Activated CD8-positive, alpha-beta memory T cell treated with anti-CD3 and anti-CD28 coated beads for 1 hour (primary cell): ENCODE measurements at places on chromosomes 7 and 10.

- DNase-seq, result no peak
Observed at GRCh38 chr10:128867210-128867609, 599.8 kb upstream of the MGMT start.

- peak; percentile 33 for DNase-seq
Observed at GRCh38 chr7:154953006-154953684, 49.8 kb downstream of the PAXIP1 start.

GRCh38 chr10:24884793-24885192 lies 67.6 kb downstream of the PRTFDC1 start:
- no peak for DNase-seq

- DNase-seq, result no peak
Observed at GRCh38 chr10:132972986-132973902, 30.9 kb upstream of the CFAP46 start.

DNA sequence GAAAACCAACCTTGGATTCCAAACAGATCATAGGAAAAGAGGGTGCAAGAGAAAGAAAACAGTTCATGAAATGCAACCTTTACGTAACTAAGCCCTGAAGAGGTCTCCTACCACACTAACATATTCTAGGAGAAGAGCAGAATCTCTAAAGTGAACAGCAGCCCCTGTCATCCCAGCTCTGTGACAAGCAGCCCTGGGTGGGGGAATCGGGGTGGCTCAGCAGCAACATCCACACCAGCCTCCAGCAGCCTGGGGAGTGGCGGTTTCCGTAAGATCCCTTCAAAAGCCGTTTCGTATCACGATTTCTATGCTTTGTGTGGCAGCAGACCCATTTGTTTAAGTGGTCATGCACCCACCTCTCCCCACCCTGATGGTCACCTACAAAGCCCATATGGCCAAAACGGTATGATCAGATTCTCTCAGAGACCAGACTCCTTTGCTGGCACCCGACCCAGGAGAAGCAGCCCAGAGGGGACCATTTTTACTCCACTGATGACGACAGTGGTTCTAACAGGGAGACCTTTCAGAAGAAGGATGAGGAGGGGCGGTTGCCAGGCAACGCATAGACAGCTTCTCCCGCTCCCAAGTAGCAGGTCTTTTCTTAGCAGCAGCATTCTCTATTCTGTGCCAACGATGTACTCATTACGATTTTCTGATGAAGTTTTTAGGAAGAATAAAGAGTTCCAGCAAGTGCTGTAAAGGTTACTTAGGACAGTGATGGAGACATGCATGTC lies 300.6 kb downstream of the DNAJB6 start:
- no peak for DNase-seq

- DNase-seq, result no peak
Observed at GRCh38 chr7:141217938-141218337, 144.1 kb downstream of the TMEM178B start.

GRCh38 chr10:104429846-104430245 lies 76.2 kb downstream of the CFAP58 start:
- DNase-seq, result no peak

DNA sequence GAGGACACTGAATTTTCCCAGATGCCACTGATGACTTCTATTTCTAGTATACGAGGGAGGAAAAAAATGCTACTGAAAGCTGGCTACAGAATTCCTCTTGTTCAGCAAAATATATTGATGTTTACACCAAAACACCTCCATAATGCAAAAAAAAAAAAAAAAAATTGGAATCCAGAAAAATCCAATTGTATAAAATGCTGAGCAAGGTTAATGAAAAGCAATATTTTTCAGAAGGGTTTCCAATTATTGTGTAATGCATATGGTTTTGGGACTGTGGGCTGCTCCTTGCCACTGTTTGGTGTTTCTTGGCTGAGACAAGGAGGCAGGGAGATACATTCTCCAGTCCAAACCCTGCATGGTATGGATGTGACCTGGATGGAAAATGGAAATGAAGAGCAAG lies 83.8 kb downstream of the LSM5 start:
- no peak for DNase-seq

GRCh38 chr7:94618126-94618525 lies 37.8 kb downstream of the SGCE start:
- DNase-seq, result no peak

DNA sequence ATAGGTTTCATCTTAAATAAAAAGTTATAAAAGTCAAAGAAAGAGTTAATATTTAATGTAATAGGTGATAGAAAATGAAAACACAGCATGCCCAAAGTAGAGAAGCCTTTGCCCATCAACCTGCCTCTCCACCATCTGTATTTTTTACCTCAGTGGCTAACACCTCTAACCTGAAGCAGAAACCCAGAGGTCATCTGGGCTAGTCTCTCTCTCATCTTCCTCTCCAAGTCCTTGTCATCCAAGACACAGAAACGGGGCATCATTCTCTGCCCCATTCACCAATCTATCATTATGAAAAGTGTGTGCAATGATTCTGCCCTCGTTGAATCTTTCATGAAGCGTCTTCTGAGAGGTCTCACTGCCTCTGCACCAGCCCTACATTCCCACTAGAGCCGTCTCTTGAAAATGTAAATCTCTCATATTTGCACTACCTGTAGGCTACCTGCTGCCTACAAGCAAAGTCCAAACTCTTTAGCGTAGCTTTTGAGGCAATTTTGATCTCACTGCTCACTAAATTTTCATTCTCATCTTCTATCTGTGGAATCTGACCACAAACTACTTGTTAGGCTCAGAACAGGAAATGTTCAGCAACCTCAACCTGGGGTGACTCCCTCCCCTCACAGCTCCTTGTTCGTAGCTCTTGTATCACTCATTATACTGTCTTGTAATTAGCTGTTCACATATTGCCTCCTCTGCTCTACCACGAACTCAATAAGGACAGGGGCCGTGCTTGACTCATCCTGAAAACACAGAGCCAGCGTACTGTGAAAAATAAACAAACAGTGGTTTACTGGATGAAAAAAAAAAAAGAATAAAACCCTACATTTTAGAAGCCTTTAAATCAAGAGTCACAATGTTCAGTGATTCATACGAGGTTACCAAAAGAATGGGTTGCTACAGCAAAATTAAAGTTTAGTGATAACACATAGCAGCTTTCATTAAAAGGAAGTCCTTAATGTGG lies 83.1 kb downstream of the CTNNA3 start:
- DNase-seq, result peak; percentile 1

DNA sequence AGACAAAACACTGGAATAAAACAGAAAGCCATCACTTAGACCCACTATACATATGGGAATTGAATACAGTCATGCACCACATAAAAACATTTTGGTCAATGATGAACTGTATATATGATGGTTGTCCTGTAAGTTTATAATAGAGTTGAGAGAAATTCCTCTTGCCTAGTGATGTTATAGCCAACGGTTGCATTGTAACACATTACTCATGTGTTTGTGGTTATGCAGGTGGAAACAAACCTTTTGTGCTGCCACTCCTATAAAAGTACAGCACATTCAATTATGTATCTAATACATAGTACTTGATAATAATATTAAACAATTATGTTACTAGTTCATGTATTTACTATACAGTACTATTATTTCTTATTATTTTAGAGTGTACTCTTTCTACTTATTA lies 381.2 kb upstream of the MBL2 start:
- DNase-seq, result no peak

DNA sequence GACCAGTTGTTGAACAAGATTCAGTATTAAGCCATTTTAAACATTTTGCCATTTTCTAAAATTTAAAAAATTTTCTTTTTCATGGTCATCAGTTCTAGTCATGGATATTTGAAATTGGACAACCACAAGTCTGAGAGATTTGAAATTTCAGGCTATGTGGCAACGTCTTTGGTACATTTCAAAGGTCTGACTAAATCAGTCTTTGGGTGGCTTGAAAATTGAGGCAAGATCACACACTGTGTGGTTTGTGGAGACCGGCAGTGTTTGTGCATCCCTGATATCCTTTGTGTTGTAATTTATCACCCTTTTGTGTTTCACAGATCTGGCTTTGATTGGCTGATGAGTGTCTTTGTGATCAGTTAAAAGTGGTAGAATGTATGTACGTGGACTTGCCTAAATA lies 35.7 kb downstream of the CCAR1 start:
- DNase-seq, result no peak

- no peak for DNase-seq
Observed at GRCh38 chr7:7920481-7920880, 48.1 kb upstream of the GLCCI1 start.

- DNase-seq, result no peak
Observed at GRCh38 chr7:47573758-47574481, 8.0 kb downstream of the TNS3 start.

DNA sequence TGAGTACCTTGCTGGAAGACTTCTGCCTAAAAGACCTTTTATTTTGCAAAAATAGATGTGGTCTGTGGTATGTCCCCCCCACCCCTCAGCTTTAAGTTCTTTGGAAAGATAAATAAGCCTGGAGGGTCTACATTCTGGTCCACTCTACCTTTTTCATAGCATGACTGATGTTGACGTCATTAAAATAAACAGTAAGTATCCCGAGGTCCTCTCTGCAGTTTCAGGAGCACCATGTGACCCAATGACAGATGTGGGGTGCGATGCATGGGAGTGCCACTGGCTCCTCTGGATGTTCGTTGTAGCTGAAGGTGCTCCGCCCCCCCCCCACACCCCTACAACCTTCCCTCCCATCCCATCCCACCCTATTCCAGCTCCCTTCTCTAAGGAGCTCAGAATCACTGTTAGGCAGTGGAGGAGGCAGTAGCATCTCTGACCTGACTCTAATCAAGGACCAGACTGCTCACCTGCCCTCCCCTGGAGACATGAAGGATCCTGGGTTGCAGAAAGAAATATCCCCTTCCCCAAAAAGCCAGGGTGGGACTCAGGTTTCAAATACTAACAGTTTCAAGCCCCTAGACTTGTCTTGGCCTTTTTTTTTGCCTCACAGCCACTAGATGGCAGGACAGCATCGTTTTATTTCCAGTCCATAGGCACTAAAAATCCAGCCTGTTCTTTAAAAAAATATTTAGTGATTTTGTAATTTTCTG lies 25.1 kb downstream of the CASP7 start:
- no peak for DNase-seq

GRCh38 chr10:34615770-34616169 lies 199.3 kb downstream of the PARD3 start:
- no peak for DNase-seq

DNA sequence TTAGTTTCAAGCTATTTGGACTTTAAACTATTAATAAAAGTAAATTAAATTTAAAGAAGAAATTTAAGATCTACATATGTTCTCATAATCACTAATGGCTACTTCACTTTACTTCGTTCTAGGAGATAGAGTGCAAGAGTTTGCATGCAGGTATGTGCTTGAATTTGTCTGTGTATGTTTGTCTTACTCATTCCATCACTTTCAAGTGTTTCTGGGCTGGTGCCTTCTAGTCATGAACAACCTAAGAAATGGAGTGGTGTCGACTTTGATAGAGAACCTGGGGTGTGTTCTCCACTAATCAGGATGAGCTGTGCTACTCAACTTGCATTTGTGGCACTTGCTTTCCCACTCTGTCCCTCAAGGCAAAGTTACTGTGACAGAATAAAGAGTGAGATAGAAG lies 169.9 kb downstream of the KCND2 start:
- DNase-seq, result no peak

DNA sequence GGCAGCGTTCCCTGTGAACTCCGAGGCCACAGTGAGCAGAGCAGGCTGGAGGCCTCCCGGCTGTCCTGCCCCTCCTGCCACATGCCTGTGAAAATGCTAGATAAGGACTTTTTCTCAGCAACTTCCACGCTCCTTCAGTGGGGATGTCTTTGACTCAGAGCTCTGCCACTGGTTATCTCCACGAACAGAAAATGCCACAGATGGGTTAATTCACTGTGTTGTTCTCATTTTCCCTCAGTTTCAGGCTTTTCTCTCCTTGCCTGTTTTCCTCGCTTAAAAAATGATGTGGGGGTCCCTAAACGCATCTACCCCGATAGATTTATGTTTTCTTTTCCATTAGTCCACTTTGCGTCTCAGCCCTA lies 51.3 kb downstream of the IKZF1 start:
- no peak for DNase-seq

DNA sequence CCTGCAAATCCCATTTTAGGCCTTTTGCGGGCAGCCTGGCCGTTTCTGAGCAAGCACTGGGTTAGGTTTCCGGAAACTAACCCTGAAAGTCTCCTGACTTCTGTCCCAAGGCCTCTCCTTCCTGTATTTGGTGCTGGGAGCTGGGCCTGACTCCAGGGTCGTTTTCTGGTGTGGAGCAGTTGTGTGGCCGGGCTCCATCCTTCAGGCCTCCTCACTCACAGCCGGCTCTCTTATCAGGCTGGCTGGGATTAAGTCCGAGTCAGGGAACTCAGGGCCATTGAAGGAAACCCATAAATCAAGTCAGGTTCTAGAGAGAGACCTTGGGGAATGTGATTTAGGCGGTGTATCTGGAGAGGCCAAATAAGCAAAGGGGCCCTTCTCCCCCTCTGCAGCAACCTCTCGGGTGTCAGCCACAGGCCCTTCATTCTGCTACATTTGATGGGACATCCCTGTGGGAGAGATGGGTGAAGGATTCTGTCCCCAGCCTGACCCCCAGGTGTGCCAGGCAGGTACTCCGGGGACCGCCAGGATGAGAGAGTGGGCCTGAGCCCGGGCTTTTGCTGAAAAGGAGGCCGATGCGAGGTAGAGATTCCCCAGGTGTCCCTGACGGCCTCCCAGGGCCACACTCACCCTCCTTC lies 3.3 kb downstream of the GATA3 start:
- no peak for DNase-seq

DNA sequence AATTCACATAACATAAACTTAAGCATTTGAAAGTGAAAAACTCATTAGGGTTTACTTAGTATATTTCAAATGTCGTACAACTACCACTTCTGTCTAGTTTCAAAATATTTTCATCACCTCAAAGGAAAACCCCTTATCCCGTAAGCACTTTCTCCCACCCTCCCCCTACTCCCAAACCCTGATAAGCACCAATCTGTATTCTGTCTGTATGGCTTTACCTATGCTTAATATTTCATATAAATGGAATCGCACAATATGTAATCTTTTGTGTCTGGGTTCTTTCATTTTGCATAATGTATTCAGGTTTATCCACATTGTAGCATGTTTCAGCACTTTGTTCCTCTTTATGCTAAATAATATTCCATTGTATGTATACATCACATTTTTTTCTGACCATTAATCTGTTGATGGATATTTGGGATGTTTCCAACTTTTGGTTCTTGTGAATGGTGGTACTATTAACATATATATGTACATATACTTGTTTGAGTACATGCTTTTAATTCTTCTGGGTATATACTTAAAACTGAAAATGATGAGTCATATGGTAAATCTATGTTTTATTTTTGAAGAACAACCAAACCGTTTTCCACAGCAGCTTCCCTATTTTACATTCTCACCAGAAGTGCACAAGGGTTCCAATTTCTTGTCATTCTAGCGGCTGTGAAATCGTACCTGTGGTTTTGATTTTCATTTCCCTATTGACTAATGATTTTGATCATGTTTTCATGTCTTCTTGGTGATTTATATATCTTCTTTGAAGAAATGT lies 6.2 kb upstream of the STARD3NL start:
- DNase-seq, result no peak

GRCh38 chr7:33191340-33191739 lies 62.0 kb downstream of the BBS9 start:
- DNase-seq, result no peak

GRCh38 chr10:101272229-101272868 lies 43.1 kb upstream of the LBX1 start:
- DNase-seq, result peak; percentile 9
